ENCODE measurements at places on chromosomes 2 and 18.

DNA sequence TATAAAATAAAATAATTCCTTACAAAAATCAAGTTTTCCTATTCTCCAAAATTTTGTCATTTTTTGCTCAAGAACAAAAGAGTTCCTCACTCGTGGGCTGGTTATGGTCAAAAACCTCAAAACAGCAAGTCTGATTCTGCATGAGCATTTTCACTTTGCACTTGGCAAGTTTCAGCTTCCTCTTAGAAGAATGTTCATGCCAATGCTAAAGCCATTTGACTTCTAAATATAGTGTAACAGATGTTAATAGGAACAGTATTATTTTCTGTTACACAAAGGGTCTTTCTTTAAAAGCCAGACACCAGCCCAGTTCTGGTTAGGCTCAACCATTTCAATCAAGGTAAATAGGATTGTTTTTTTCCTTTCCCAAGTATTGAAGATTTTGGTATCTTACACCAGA is 261.3 kb upstream of the CCDC68 start:
- peak; percentile 88 for DNase-seq

DNA sequence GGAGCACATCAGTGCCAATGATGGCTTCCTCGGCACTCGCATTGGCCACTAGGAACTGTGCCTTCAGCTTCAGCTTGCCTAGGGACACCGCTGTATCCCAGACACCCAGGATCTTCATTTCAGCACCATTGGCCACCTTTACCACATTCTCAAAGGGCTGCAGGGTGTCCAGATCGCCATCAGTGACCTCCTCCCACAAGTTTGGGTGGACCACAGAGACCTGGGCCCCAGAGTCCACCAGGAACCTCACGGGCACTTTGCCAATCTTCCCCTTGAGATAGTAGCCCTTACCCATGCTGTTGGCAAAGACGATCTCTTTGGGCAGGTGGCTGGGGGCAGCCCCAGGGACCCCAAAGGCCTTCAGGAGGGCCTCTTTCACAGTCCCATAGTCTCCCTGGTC is 610 bp downstream of the ASPRV1 start:
- DNase-seq: no peak

DNA sequence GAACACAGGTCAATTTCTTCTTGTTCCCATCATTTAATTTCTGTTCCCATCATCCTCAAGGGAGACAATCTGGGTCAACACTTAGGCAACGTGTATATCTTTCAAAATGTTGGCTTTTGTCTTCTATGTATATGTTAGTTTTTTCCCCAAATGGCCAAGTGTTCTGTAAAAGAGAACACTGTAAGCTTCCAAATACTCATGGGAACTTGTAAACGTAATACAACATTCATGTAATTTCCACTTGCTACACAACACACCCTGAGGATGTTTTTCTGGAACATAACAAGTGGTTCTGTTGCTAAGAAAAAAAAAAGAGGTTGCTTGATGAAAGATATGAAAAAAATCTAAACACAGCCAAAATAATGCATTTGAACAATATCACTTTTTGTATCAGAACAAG is 149.1 kb downstream of the ATAD2B start:
- no peak for DNase-seq

GRCh38 chr18:45926085-45926484 is 41.0 kb downstream of the EPG5 start:
- no peak for DNase-seq

DNA sequence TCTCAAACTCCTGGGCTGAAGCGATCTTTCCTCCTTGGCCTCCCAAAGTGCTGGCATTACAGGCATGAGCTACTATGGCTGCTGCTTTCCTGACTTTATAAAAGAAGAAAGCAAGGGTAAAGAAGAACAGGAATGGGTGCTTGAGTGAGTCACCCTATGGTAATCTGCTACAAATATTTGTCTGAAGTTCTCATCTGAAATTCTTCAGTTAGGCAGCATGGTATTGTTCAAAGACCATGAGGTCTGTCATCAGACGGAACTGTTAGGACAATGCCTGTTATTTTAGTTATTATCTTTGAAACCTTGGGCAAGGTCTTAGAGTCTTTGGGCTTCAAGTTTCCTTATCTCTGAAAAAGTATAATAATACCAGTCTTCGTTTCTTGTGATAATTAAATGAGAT is 695.8 kb downstream of the RNF144A start:
- peak; percentile 36 for DNase-seq

DNA sequence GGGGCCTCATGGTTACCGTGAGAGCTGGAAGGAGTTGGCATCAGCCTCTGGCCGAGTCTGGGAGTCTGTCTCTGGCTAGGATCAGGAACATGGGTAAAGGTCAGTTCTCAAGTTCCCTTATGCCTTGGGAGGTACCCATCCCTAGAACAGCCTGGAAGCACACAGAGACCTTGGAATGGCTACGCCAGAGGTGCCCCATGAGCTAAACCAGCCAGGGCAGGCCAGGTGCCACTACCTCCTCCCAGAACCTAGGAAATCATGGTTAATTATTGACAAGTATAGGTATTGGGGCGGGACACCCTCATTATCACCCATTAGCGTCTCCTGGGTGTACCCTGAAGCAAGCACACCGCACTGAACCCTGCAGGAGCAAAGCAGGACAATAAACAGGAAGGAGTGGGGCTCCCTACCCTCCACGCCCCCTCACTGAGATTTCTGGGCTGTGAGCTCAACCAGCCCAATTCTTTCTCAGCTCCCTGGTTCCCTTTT is 3.0 kb upstream of the ASPRV1 start:
- DNase-seq: no peak

GRCh38 chr2:224059178-224059577 is 20.1 kb upstream of the SERPINE2 start:
- no peak for DNase-seq

DNA sequence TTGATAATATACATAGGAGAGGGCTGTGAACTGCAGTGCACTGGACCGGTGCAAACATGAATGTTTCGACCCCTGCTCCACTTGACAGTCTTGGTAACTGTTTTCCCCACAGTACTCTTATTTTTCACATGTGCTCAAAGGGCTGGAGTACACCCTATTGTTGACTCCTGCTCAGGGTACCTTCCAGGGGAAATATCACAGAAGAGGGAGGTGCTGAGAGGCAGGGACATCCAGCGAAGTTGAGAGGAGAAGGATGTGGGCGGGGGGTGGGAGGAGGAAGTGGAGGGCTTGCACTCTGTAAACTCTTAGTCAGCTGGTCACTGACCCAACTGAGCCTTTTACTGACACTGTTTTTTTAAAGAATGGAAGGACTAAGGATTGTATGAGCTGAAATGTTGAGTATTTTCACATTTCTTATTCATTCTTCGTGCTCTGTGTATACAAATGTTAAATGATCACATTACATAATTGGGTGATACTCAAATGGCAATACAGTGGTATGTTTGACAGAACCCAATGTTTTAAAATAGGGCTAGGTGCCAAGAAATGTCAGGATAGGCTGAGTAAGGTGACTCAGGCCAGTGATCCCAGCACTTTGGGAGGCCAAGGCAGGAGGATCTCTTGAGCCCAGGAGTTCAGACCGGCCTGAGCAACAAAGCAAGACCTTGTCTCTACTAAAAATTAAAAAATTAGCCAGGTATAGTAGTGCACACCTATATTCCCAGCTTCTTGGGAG is 10.0 kb downstream of the INPP4A start:
- peak; percentile 65 for DNase-seq

DNA sequence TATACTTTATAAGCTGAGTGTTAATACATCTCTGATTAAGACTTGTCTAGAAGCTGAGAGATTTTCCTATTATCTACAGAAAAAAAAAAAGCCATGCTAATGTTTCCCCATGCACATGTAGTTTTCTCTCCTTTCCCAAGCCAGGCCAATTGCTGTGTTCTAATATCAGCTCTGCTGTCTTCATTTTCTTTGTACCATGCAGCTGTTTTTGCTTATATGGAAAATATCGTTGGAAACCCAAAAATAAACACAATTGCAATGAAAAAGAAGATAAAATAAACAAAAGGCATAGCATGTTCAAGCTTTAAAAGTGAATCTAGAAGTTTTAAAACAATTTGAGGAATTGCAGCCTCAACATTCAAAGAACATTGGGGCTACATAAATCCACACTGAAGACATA is 817.4 kb upstream of the ACVR2A start:
- no peak for DNase-seq

GRCh38 chr2:110748489-110748867 is 16.1 kb downstream of the ACOXL start:
- peak; percentile 23 for DNase-seq

GRCh38 chr2:229313591-229313990 is 42.5 kb upstream of the PID1 start:
- DNase-seq: peak; percentile 74

- peak; percentile 20 for DNase-seq
These were observed 125.9 kb downstream of the MAP4K4 start for GRCh38 chr2:101823347-101823791.

- peak; percentile 67 for DNase-seq
These were observed 47.2 kb downstream of the CDC42EP3 start for GRCh38 chr2:37623971-37624900.

GRCh38 chr2:61042807-61043206 is 22.9 kb upstream of the SANBR start:
- no peak for DNase-seq

GRCh38 chr2:127275356-127275755 is 18.6 kb downstream of the ERCC3 start:
- no peak for DNase-seq

DNA sequence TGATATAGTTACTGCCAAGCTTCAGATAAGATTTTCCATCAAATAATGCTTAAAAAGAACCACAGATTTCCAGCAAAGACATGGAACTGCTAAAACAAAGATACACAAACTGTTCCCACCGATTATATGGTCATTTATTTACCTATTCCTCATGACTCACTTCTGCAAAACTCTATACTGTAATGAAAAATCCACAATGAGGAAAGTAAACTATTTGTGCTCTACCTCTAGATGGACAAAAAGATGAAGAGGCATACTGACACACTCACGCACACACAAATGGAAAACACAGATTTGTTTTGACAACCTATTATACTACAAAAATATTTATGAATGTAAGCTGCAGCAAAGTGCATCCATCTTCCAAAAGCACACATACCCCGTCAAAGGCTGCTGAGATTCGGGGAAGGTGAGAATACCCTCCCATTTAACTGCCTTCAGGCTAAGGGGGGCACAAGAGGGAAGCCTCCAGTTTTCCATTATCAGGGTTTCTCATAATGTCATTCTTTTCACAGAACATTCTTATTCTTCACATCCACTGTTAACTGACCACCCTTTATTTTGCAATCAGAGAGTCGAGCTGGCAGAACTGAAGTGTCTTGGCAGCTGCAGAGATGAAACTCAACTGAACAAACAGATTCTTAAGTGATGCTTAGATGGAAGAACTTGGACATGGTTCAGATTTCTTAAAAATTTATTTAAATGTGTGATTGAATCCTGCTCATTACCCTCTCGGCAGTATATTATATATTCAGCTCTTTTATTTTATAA is 115.9 kb upstream of the TANK start:
- no peak for DNase-seq

DNA sequence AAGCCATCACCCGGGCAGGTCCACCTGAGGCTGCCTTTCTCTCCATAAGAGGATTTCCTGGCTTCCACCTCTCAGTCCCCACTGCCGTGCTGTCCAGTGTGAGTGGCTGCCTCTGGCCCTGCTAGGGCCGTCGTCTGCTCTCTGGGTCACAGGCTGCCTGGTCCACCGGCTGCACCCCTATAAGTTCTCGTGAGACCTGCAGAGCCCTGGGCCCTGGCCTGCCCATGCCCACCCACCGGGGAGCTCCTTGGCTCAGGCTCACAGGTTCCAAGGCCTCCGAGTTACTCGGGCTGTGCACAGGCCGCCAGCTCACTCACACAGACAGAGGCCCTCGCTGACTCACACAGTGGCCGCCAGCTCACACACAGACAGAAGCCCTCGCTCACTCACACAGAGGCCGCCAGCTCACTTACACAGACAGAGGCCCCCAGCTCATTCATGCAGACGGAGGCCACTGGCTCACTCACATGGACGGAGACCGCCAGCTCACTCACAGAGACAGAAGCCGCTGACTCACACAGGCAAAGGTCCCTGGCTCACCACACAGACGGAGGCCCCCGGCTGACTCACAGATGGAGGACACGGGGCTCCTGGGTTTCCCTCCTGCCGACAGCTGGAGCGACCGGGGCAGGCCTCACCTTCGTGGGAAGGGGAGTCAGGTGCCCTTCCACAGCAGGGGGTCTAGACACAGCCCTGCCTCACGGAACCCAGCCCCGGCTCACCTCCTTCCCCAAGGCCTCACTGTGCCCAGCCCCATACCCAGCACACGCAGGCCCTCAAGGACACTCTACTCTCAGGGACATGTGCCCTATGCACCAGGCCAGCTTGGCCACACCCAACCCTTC is 334.1 kb upstream of the MYT1L start:
- no peak for DNase-seq

DNA sequence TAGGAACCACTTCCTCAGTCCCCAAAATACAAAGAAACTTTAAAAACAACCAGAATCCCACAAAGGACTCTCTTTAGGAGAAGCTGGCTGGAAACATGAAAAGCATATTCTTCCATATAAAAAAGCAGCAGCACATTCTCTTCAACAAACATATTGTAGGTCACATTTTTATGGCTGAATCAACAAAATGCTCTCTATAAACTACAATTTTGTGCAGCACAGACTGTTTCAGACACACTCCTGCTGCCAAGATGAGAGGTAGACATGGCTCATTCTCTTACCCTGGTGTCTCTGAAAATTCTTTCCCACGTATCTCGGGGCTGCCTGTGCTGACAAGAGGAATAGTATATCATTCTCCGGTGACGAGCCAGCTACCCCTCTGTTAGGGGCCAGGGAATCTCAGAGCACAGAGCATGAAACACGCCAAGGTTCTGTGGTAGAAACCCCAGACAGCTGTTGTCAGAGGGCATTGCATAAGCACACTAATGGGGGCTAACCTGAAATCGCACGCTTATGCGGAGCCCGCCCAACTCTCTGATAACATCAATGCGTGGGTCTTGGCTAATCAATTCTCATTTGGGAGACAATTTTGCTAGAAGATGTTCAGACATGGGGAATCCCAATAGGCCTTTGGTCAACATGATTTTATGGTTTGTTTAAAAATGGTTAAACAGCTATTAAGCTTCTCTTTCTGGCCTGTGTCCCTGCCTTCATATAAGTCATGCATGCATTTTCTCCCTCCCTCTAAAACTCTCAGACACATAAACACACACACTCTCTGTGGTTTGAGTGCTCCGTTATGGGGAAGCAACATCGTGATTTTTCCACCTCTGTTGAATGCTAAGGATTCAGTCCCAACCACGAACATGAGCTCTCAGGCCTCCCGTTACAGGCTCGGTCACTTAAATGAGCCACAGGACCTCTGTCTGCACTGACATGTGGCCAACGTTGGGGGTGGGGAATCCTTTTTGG is 177.5 kb downstream of the INO80D start:
- DNase-seq: no peak

GRCh38 chr2:168566974-168567665 is 111.0 kb downstream of the CERS6 start:
- no peak for DNase-seq

- peak; percentile 21 for DNase-seq
These were observed 34.8 kb upstream of the MGAT5 start for GRCh38 chr2:134218930-134219658.
